Vagina (tissue), 2 donors: ENCODE measurements at places on chromosomes 2 and 18.

- DNase-seq = no peak
- H3K27ac ChIP-seq = no peak overlapping the region
- H3K4me1 ChIP-seq = no peaks in the 10 kb centered on the region
- H3K27me3 ChIP-seq = no peaks in the 10 kb centered on the region
- no peaks in the 10 kb centered on the region for H3K36me3 ChIP-seq
- no peak overlapping the region for H3K4me3 ChIP-seq
These were observed 68.1 kb upstream of the CSRNP3 start for GRCh38 chr2:165401285-165401852.

DNA sequence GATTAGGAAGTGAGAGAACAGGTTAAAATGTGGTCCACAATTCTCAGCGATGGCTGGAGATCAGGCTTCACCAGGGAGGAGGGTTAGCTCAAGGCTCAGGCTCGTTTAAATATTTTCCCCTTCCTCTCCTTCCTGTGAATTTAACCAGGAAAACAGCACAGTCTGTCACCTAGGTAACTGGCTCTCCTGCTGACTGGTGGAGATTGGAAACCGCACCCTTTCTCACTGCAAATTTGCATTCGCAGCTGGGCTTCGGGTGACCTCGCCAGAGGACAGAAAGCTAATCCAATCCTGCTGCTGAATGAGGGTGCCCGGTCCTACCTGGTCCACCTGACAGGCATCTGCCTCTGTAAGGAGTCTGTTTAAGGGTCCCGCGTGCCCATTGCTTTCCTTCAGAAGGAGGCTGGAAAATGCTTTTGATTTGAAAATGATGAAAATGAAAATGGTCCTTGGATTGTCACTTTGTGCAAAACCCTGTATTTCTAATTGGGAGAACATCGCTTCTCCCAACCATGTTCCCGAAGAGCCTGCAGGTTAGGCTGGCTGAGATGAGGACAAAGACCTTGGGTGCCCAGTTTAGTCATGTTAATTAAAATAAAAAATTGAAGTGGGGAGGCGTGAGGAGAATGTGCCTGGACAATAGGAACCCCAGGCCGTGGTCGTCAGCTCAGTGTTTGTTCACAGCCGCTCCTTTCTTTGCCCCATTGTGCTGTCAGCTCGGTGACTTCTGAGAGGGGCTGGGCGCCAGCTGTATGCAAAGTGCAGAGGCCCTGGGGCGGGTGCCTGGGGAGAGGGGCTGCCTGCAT lies 43.4 kb upstream of the MTCL1 start:
- no peak overlapping the region for H3K4me3 ChIP-seq
- H3K4me1 ChIP-seq = peaks cover 6% of the 10 kb centered on the region
- H3K27ac ChIP-seq = no peak overlapping the region

DNA sequence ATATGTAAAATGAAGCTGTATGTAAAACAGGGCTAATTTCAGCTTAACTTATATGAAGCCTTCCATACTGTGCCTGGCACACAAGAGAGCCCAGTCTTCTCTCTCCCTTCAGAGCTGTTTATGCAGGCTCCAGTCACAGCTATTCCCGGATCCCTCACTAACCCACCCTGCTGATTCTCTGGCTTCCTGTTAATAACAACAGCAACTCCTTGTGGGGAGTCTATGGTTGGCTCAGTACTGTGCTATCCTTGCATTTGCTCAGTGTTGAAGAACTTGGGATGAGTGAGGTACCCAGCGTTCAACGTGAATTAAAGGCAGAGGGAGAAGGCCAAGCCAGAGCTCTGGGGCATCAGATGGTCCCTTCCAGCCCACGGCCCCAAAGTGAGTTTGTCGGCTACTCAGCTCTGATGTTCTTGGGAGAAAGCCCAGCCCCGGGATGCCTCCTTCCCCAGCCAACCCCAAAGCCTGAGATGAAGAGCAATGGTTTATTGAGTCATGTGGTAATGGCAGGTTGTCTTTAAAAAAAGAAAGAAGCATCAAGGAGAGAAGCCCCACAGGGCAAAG lies 43.2 kb downstream of the PSD4 start:
- no peaks in the 10 kb centered on the region for H3K36me3 ChIP-seq
- H3K4me1 ChIP-seq = peaks cover 36% of the 10 kb centered on the region
- no peak for DNase-seq
- no peaks in the 10 kb centered on the region for H3K27me3 ChIP-seq
- no peak overlapping the region for H3K27ac ChIP-seq

DNA sequence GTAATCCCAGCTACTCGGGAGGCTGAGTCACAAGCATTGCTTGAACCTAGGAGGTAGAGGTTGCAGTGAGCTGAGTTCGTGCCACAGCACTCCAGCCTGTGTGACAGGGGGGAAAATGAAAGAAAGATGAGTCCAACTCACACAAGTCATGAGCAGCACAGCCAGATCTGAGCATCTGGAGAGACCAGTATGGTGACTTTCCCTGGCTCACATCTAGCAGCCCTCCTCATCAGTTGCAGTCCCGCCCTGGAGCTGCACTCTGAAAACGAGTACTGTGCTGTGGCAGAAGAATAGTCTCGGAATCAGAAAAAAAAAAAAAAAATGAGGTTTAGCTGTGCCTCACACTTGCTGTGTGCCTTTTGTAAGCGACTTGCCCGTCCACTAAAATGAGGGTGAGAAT lies 74.4 kb upstream of the TRIB2 start:
- no peaks in the 10 kb centered on the region for H3K27me3 ChIP-seq
- no peaks in the 10 kb centered on the region for H3K36me3 ChIP-seq
- H3K27ac ChIP-seq = no peak overlapping the region
- no peaks in the 10 kb centered on the region for H3K4me1 ChIP-seq
- no peak for DNase-seq

DNA sequence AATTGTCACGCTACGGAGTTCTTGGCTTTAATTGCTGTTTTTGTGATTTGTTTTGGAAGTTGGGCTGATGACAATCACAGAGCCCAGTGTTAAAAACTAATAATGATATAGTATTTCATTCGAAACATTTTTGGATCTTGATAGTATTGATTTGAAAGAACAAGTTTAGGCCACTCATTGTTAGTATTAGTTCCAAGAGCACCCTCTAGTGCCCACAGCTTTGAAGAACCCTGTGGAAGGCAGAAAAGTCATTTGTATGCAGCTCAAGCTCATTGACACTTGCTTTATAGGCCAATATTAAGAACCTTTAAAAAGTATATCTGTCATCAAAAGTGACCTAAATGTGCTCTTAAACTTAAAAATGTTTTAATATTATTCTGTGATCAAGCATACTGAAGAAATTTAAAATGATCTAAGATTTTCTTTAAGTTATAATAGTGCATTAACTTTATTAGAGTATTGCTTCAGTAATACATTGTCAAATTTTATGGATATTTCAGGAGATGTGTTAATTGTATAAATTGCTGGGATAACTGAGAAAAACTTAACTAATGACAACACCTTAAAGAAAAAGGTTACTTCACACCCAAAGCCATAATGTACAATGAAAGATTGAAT lies 191.0 kb downstream of the GRB14 start:
- no peaks in the 10 kb centered on the region for H3K27me3 ChIP-seq
- no peak overlapping the region for H3K4me3 ChIP-seq
- H3K36me3 ChIP-seq = no peaks in the 10 kb centered on the region
- H3K27ac ChIP-seq = no peak overlapping the region
- H3K4me1 ChIP-seq = no peaks in the 10 kb centered on the region

- no peak overlapping the region for H3K27ac ChIP-seq
- DNase-seq = no peak
- no peaks in the 10 kb centered on the region for H3K27me3 ChIP-seq
- H3K36me3 ChIP-seq = no peaks in the 10 kb centered on the region
These were observed 475.5 kb downstream of the SOX11 start for GRCh38 chr2:6167592-6168138.

GRCh38 chr2:13919981-13920382 lies 712.5 kb upstream of the LRATD1 start:
- no peaks in the 10 kb centered on the region for H3K4me1 ChIP-seq
- no peak overlapping the region for H3K27ac ChIP-seq
- no peaks in the 10 kb centered on the region for H3K27me3 ChIP-seq
- no peak for DNase-seq
- H3K4me3 ChIP-seq = no peak overlapping the region
